Posterior vena cava (tissue), 2 donors: ENCODE measurements at places on chromosomes 4 and X. TPM values are rescaled to one million over a fixed set of nuclear protein-coding genes. Genes with fewer than 3 reads are reported as not detected.

DNA sequence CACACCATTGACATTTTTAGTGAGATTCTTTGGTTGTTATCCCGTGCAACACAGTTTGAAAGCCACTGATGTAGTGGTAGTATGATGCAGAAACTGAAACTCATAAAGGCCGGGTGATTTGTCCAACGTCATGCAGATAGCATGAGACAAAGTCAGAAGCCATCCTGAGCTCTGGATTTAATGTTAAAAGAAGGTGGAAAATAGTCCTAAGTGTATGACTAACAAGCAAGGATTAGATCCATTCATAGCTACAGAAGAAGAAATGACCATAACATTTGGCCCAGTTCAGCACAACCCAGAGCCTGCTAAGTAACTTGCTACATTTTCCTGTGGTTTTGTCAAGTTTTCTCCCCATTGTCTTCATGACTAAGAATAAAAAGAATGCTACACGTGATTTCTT, 142.4 kb downstream of the AMELX start:
- no peak for DNase-seq

CXCL3 gene
- 3.9 TPM for total RNA-seq

DNA sequence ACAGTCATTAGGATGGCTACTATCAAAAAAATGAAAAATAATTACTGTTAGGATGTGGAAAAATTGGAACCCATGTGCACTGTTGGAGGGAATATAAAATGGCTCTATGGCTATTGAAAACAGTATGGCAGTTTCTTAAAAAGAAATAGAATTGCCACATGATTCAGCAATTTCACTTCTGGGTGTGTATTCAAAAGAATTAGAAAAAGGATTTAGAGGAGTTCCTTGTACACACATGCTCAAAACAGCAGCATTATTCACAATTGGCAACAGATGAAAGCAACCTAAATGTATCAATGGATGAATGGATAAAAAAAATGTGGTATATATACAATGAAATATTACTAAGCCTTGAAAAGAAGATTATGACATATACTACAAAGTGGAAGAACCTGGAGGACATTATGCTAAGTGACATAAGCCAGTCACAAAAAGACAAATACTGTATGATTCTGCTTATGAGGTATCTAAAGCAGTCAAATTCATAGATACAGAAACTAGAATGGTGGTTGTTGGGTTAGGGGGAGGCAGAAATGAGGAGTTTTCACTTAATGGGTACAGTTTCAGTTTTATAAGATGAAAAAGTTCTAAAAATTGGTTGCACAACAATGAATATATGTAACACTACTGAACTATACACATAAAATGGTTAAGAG, 123.2 kb downstream of the ELOVL6 start:
- DNase-seq: no peak

EDNRA gene
- 29.8 TPM for total RNA-seq

AWAT2 gene
- total RNA-seq: not detected

DNA sequence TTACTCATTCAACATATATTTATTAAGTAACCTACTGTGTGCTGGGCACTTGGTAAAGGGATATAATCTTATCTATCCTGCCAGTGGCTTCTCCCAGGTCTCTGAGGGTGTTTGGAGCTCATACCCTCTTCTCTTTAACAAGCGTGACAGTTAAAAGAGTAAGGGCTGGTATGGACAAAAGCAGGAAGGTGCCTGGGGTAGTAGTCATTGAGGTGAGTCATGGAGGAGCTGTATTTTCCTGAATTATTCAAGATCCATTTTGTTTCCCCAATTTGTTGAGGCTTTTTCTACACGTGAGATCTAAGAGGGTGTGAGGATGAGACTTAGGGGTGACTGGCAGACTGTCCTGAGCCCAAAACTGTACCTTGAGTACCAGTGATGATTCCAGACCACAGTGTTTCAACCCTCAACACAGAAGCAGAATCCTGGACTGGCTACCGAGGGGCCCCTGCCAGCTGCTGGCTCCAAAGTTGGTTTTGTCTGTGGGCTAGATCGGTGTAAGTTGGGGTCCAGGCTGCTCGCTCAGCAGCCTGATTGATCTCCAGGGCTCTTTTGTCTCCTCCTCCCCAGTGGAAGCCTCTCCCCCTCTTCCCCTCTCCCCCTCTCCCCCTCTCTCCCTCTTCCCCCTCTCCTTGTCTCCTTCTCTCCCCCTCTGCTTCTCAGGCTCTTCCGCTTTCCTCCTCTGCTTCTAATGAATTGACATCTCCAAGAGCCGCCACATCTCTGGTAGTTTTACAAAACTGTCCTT, at the start of gene DRP2:
Gene DRP2 (plus strand): TSS at position 671 of the 748 bp plus-strand sequence. CDS start 11,862 bp downstream, outside the sequence.
- DNase-seq: no peak
